Activated CD4-positive, alpha-beta T cell treated with anti-CD3 and anti-CD28 coated beads, Interleukin-2, amount 10 ng/mL, durations not matched to agents 24 days and 14 days (primary cell): ENCODE measurements at places on chromosomes 6 and 20.

DNA sequence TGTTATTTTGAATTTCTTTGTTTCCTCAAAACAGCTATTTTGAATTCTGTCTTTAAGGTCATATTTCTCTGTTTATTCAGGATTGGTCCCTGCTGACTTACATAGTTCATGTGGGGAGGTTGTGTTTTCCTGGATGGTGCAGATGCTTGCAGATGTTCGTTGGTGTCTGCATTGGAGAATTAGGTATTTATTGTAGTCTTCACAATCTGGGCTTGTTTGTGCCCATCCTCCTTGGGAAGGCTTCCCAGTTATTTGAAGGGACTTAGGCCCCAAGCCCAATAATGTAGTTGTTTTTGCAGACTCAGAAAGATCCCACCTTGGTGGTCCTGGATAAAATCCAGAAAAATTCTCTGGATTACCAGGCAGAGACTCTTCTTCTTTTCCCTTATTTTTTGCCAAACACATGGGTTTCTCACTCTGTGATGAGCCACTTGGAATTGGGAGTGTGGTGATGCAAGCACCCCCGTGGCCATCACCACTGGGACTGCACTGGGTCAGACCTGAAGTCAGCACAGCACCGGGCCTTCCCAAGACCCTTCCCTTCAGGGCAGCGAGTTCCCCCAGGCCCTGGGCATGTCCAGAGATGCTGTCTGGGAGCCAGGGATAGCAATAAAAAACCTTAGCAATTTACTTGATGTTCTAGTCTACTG lies 81.6 kb upstream of the EZR start:
- DNase-seq, result no peak

GRCh38 chr20:58078741-58079522 lies 149.5 kb downstream of the ANKRD60 start:
- no peak for DNase-seq

DNA sequence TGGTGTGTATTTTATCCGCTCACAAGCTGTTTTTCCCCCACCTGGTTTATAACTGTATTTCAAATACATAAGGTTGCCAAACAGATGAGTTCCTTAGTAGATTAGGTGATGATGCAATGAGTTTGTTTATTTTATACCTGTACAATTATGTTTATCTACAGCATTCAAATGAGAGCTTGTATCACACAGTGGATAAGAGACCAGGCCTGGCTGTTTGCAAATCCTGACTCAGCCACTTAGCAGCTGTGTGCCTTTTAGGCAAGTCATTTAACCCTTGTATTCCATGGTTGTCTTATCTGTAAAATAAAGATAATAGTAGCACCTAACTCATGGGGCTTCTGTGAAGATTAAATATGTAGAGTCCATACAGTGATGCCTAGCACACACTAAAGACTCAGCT lies 143.7 kb downstream of the MOXD1 start:
- DNase-seq, result peak; percentile 12

GRCh38 chr6:39303425-39304153 lies 10.6 kb downstream of the KCNK17 start:
- DNase-seq, result no peak

DNA sequence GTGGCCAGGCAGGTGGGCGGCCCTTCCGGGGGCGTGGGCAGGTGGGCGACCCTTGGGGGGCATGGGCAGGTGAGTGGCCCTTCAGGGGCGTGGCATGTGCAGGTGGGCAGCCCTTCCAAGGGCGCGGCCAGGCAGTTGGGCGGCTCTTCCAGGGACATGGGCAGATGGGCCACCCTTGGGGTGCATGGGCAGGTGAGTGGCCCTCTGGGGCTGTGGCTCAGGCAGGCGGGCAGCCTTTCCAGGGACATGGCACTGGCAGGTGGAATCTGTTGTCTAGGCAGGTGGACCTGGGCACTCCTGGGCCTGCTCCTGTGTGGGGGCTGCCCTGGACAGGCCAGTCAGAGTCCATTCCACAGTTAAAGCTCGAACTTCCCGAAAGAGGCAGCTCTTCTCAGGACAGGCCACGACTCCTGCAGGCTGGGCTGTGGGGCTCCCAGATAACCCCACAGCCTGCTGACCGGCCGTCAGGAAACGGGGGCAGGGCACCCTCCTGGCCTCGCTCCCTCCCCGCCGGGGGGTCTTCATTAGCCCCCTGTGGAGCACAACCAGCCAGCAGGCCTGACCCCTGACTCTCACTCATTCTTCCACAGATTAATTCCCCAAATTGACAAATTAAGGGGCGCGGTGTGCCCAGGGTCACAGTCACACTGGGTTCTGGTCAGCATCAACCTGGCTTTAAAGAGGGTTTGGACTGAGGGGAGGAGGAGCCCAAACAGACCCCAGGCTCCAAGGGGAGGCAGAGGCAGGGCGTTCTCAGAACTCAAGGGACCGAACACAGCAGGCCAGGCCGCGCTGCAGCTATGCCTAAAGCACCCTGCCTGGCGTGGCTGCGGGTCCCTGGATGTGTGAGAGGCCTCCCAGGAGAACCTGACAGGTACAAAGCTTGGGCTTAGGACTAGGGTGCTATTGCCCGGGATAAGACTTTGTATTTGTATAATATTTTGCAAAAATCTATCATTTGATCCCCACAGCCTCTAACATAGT lies 130.0 kb downstream of the DLL1 start:
- DNase-seq, result no peak

DNA sequence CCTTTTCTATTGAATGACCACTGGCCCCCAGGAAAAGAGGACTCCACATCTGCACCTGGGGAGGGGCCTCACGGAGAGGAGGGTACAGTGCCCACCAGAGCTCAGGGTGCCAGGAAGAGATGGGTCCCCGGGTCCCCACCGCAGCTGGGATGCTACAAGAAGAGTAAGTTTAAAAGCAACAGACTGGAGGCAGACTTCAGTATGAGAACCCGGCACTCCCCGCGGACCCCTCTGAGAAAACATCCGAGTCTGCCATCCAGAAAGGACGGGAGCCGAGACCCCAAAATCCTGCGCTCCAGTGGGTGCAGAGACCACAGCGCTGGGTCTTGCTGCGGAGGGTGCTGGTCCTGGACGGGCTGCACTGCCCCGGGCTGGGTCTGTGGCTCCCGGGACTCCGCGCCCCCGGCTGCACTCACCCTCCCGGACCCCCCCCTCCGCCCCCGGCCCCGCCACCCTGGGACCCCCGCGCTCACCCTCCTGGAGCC lies 350 bp downstream of the HELZ2 start:
- DNase-seq, result peak; percentile 67

DNA sequence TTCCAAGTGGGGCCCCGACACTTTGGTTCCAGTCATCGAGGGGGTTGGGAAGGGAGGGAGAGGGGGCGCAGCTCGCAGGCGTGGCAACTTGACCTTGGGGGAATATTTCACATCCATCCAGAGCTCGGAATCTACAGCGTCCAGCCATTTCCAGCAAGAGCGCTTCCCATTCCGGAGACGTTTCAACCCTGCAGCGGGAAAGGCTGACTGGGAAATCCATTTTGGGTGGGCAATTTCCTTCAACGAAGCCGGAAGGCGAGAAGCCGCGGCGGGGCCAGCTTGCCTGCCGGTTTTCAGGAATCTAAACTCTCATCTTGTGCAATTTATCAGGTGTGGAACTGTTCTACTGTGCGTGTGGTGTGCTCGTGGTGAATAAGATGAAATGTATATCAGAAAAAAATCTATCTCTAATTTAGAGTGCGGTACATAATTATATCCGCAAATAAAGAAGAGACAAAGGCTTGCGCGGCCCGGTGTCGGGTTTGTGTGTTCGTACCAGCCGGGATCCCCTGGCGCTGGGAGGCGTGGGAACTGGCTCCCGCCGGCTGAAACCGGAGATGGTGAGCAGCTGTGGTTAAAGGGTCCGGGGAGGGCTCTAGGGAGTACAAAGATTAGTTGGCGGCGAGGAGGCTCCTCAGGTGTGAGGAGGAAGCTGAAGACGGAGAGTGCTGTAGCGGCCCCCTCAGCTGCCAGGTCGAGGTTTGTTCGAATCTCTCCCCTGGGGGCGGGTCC lies 4.8 kb downstream of the SLC32A1 start:
- DNase-seq, result peak; percentile 65

- peak; percentile 62 for DNase-seq
Measured at GRCh38 chr20:20184149-20184548, 131.8 kb downstream of the CFAP61 start.

GRCh38 chr20:25222461-25223178 lies 25.3 kb upstream of the PYGB start:
- no peak for DNase-seq

DNA sequence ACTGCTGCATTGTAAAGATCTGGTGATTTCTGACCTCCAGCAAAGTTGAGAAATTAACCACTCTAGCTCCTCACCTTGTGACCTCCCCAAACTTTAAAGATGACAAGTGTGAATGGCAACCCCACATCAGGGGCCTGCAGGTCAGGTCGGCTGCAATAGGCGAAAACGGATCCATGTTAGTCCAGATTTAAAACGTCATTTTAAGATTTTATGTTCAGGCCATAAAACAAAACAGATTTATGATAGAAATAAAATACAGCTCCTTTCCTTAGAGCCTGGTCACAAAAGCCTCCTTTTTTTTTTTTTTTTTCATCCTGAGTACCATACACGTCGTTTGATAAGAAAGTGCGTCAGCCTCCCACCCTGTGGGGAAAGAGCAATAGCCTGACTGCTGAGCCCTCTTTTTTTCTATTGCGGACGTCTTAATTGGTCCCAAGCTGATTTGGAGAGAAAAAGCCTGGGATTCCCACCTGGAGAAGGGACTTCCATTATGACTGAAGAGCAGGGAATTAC lies 519.2 kb upstream of the NOX3 start:
- DNase-seq, result no peak
